Fibroblast of skin of right quadriceps (primary cell): ENCODE measurements at places on chromosomes 5 and 9.

DNA sequence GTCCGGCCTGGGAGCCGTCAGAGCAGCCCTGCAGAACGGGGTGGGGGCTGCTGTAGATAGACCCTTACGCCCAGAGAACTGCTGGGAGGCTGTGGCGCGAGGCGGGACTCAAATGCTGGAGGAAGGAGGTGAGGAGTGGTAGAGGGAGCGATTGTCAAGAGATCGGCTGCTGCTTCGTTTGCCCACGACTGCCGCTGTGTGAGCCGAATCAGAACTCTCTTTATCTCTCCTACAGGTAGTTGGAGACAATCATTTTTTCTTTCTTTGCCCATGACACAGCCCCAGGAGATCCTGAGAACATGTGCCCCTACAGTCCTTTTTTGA is 456 bp downstream of the ZNF79 start:
- DNase-seq, result no peak

DNA sequence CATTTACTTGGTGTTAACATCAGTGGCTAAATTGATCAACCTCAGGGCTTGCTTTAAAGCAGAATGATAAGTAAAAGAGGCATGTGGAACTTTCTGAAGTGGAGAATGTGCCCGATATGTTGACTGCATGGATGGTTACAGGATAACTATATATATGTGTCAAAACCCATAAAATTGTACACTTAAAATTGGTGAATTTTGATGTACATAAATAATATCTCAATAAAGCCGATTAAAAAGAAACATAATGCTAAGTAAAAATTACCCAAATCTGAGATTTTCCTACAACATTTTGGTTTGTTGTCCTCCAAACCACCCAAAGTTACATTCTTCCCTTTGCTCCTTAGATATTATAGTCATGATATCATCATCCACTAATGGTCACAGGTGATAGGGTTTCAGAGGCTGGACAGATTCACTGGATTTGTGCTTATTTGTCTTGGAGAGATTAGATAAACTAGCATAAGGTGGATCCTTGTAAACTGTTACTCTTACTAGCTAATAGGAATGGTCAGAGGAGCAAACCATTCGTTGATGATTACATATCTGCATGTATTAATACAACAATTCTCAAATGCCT is 119.7 kb upstream of the RPS23 start:
- DNase-seq, result no peak

DNA sequence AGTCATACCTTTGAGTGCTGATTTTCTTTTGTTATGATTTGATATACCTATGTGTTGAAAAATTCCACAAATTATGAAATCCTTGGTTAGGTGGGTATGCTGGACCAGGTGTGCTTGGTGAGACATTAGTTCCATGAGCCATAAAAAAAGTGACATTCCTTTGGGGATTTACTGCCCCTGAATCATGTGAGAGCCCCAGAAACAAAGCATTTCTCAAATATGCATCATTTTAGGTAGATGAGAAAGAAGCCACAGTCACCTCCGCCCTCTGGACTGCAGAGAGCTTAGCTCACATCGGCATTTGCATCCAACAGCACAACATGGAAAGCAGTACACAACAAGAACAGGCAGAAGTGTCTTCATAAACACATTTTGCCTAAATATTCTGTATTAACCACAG is 55.3 kb downstream of the DAP start:
- DNase-seq, result no peak

GRCh38 chr9:77433675-77434445 is 214.3 kb downstream of the GNA14 start:
- peak; percentile 65 for DNase-seq

GRCh38 chr9:114928671-114929070 is 1.7 kb downstream of the TNFSF8 start:
- DNase-seq, result no peak

- DNase-seq, result no peak
These were observed 252.3 kb downstream of the IZUMO3 start for GRCh38 chr9:24293386-24293785.

DNA sequence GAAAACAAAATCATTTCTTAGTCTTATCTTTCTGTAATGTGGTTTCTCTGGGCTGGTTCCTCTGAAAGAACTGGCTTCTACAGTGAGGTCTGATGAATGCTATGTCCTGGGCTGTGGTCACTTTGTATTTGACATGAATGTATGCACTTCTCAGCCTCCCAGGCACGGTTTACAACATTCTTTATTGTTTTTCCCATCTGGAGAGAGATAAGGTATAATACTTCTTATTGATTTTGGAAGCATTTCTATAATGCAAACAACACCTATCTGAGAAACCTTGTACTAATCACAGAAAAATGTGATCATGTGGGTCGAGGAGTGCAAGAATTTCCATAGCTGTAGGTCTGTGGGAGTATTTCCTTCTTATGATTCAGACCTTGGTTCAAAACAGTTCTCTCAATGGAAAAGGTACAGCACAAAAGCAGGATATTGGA is 46.9 kb downstream of the ACTBL2 start:
- peak; percentile 89 for DNase-seq

DNA sequence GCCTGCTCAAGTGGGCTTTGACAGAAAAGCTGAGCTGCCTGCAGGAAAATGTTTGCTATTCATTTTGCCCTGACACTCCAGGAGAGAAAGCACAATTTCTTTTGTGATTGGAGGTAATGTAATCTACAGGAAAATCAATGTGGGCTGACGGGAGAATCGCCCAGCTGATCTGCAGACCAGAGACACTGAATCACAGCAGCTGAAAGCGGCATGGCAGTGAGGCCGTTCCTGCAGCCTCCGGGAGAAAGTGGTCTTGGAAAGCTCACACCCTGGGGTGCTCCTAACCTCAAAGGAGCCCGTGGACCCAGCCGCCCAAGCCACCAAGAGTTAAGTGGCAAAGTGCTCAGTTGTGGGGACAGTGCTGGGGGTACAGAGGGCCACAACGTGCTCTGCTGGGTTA is 593.6 kb downstream of the BNC2 start:
- DNase-seq, result no peak

GRCh38 chr9:73441890-73442818 is 290.5 kb downstream of the ANXA1 start:
- DNase-seq, result peak; percentile 60

DNA sequence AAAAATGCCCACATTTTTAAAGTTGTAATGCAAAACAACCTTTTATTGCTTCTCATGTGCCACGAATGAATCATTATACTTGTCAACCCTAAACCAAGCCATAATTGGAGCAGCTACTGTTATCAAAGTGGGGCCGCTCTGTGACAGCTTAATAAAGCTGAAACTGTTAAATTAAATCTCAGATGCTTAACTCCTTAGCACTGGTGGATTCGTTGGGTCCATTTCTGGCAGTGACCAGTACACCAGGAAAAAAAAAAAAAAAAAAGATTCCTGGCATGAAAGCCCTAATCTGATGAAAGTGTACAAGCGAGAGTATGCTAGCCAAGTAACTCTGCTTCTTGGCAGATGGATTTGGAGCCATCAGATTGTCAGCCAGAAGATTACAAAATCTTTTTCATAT is 164.8 kb downstream of the ZSWIM6 start:
- DNase-seq, result no peak

GRCh38 chr5:140502834-140503233 is 44.6 kb upstream of the EIF4EBP3 start:
- no peak for DNase-seq

- no peak for DNase-seq
These were observed 42.9 kb upstream of the FBXW11 start for GRCh38 chr5:172049226-172049796.

DNA sequence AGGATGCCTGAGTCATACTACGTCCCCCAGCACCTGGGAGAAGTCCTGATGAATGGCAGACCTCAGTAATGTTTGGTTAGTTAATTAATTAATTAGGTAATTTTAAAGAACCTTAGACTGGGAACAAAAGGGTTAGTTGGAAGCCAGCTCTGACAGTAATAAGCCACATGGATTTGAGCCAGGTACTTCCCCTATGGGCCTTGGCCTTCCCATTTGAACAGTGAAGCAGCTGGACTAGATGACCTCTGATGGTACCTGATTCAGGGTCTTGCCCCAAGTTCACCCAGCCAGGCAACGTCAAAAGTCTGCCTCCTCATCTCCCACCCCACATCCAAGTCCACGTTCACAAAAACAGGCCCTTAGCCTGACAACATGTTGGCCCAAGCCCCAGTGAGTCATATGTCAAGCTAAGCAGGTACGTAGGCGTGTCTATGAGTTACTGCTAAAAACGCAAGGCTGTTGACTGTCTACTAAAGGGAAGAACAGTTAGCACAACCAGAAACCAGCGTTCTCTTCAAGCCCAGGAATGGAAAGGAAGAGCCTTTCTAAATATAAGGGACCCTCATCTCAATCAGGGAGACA is 303.2 kb downstream of the ACTL7B start:
- no peak for DNase-seq

- no peak for DNase-seq
These were observed 291.0 kb downstream of the TAF11L14 start for GRCh38 chr5:17925276-17925675.

DNA sequence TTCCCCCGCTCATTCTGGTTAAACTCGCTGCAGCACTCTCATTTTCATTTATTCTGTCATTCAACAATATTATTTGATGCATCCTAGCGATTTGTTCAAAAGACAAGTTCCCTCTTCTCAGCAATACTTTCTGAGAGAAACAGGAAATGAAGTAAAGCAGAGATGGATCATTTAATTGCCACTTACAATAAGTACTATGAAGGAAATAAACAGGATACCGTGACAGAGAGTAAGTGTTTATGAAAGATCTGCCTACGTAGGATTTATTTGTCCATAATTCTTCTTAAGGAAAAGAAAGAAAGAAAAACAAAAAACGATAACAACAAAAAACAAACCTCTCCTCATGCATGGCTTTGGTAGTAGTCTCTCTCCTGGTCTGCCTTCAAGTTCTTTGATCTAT is 406.8 kb upstream of the ZNF608 start:
- no peak for DNase-seq
